DMS 273 treated with DMSO at 0.1 percent for 48 hours (cell line): ENCODE measurements at places on chromosomes 7 and 10.

- no peak for DNase-seq
These were observed 121.0 kb downstream of the HIP1 start for GRCh38 chr7:75617634-75618234.

- no peak for DNase-seq
These were observed 884 bp upstream of the GSTO1 start for GRCh38 chr10:104253606-104254410.

GRCh38 chr7:124171068-124171467, 138.2 kb upstream of the TMEM229A start:
- no peak for DNase-seq

GRCh38 chr10:124602646-124603365, 141.2 kb downstream of the LHPP start:
- DNase-seq = no peak
